ENCODE measurements at places on chromosomes 3 and 15. TPM values are rescaled to one million over a fixed set of nuclear protein-coding genes. Genes with fewer than 3 reads are reported as not detected.

SMCO1 gene
- polyA plus RNA-seq = not detected

GREM1 gene
- polyA plus RNA-seq = not detected

CDC25A gene
- not detected for polyA plus RNA-seq

MLF1 gene
- 6.0 TPM for polyA plus RNA-seq

ACTRT3 gene
- polyA plus RNA-seq = 0.20 TPM

GRK7 gene
- polyA plus RNA-seq = not detected

CFAP92 gene
- polyA plus RNA-seq = 0.24 TPM

DNA sequence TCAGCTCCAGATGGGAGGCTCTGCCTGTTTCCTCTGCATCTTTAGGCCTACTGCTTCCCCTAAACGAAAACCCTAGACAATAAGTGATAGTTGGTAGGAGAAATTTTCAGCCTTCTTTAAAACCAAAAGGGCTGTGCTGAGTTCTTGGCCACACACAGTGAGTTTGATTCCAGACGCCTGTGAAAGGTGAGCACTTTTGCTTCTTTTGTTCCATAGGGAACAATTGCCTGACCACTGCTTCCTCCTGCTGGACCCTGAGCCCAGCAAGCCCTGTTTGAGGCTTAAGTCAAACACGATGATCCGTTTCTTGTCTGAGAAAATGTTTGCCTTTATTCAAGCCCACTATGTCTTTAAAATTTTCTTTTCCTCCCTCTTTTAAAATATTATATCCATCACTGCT is 493.9 kb downstream of the ZIC1 start:
- no peak overlapping the region for H3K27ac ChIP-seq
- no peaks in the 10 kb centered on the region for H3K27me3 ChIP-seq
- no peaks in the 10 kb centered on the region for H3K36me3 ChIP-seq
- H3K4me3 ChIP-seq = no peak overlapping the region
- DNase-seq = no peak
- H3K4me1 ChIP-seq = no peaks in the 10 kb centered on the region

GRCh38 chr3:66582721-66583423 is 82.0 kb upstream of the LRIG1 start:
- H3K4me1 ChIP-seq = peaks cover 20% of the 10 kb centered on the region
- no peak overlapping the region for H3K27ac ChIP-seq
- H3K36me3 ChIP-seq = no peaks in the 10 kb centered on the region
- DNase-seq = peak; percentile 35
- H3K4me3 ChIP-seq = no peak overlapping the region

DNA sequence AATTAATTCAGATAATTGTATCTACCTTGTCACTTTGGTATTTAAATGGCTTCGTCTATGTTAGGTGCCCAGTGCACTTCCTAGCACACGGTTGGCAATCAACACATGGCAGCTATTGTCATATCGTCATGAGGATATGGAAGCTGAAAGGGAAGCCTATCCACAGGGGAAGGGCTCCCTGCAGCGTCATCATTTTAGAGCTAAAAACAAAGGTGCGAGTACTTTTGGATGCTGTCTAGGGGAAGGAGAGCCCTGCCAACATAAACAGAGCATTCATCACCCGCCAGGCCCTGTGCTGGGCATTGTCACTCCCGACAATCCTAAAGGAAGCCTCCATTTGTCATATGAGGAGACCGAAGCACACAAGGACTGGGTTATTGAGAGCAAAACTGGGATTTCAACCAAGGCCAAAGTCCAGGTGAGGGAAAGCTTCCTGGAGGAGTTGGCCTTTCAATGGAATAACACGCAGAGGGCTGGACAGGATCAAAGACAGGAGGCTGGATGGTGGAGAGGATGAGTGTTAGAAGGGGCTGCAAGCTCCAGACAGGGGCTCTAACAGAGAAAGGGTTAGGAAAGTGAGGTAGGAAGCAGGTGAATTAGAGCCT is 8.0 kb upstream of the PARL start:
- no peaks in the 10 kb centered on the region for H3K27me3 ChIP-seq
- no peak overlapping the region for H3K27ac ChIP-seq
- no peak overlapping the region for H3K4me3 ChIP-seq
- H3K4me1 ChIP-seq = peaks cover 4% of the 10 kb centered on the region
- H3K36me3 ChIP-seq = no peaks in the 10 kb centered on the region
- DNase-seq = no peak

DNA sequence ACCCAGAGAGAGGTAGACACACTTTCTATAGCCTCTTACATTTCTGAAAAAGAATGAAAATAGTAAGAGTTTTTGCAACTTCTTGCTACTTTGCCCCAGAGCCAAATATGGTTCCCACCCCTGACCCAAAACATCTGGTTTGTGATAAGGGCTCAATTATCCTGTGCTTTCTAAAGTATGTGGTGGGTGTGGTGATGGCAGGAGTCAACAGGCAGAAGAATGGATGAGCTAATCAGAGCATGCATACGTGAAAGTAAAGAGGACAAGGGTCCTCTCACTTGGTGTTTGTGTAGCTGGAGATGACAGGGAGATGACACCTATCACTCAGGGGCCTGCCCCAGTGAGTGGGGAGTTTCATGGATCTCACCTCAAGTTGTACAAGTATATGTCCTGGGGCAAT is 19.1 kb downstream of the KBTBD8 start:
- DNase-seq = no peak
- no peak overlapping the region for H3K4me3 ChIP-seq
- H3K27ac ChIP-seq = no peak overlapping the region
- peaks cover 17% of the 10 kb centered on the region for H3K4me1 ChIP-seq
- no peaks in the 10 kb centered on the region for H3K27me3 ChIP-seq

DNA sequence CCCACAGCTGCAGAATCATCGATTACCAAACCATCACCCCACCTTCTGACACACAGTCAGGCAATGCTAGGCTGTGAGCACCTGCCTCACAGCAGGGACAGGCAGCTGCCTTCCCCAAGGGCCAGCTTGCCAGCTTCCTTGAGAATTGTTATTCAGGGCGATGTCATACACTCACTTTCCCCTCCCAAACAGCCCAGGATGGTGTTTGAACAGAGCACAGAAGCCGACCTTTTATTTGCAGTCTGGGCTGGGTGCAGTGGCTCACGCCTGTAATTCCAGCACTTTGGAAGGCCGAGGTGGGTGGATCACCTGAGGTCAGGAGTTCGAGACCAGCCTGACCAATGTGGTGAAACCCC is 84.5 kb upstream of the HERC1 start:
- H3K36me3 ChIP-seq = no peaks in the 10 kb centered on the region
- H3K4me3 ChIP-seq = no peak overlapping the region
- no peaks in the 10 kb centered on the region for H3K27me3 ChIP-seq

- no peak overlapping the region for H3K27ac ChIP-seq
- no peak overlapping the region for H3K4me3 ChIP-seq
- DNase-seq = no peak
- no peaks in the 10 kb centered on the region for H3K36me3 ChIP-seq
- peaks cover 22% of the 10 kb centered on the region for H3K4me1 ChIP-seq
Measured at GRCh38 chr3:14379843-14380242, 22.6 kb upstream of the SLC6A6 start.

DNA sequence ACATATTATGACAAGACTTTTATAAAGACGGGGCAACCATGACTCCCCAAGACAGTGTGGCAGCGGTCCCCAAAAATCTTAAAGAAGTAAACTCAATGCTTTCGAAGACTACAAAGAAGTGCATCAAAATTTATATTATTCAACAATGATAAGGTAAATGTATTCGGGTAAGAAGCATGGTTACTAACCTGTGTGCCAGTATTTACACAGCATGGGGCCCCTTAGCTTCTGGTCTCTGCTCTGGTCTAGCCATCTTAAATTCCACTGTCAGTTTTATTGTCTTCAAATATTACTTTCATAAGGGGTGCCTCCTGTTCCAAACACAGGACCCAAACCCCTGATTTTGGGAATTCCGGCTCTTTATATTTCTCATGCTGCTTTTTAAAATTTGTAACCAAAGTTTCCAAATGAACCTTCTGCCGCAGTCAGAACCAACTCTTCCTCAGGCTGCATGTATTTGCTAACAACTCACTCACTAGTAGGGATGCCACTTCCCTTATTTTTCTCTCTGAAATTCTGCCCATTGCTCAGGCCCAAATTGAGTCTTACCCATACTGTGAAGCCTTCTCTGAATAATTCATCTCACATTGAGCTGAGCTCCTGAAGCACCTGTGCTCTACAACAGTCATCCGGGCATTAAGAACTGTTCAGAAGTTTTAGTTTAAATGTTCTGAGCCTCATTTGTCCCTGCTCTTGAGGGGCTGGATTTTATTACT is 1.2 kb downstream of the TTC23 start:
- H3K27me3 ChIP-seq = no peaks in the 10 kb centered on the region
- no peak for DNase-seq
- no peak overlapping the region for H3K27ac ChIP-seq
- H3K4me3 ChIP-seq = no peak overlapping the region
- H3K36me3 ChIP-seq = no peaks in the 10 kb centered on the region

- DNase-seq = no peak
- no peaks in the 10 kb centered on the region for H3K36me3 ChIP-seq
- no peak overlapping the region for H3K4me3 ChIP-seq
- H3K4me1 ChIP-seq = peaks cover 74% of the 10 kb centered on the region
- H3K27me3 ChIP-seq = no peaks in the 10 kb centered on the region
Measured at GRCh38 chr3:45992133-45992729, 3.4 kb downstream of the FYCO1 start.

DNA sequence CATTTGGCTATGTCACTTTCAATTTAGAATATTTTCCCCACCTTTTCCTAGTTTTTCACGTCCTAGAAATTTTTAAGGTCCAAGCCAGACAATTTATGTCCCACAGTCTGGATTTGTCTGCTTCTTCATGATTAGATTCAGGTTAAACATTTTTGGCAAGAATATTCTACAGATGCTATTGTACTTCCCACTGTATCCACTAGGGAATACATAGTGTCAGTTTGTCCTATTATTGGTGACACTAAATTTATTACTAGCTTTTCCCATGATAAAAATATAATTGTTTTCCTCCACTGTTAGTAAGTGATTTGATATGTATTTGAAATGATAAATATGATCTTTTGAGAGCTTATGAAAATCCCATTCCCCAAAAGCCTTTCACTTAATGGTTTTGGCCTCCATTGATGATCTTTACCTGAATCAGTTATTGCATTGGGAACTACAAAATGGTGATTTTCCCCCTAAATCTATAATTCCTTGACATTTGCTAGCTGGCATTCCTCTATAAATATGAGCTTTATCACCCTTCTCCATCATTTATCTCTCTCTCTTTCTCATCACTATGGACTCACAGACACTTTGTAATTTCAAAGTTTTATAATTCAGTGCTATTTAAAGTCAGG is 8.3 kb downstream of the ARL14 start:
- no peak overlapping the region for H3K4me3 ChIP-seq
- H3K27me3 ChIP-seq = no peaks in the 10 kb centered on the region
- H3K36me3 ChIP-seq = no peaks in the 10 kb centered on the region
- DNase-seq = no peak
